ENCODE measurements at places on chromosomes 1 and 21.

DNA sequence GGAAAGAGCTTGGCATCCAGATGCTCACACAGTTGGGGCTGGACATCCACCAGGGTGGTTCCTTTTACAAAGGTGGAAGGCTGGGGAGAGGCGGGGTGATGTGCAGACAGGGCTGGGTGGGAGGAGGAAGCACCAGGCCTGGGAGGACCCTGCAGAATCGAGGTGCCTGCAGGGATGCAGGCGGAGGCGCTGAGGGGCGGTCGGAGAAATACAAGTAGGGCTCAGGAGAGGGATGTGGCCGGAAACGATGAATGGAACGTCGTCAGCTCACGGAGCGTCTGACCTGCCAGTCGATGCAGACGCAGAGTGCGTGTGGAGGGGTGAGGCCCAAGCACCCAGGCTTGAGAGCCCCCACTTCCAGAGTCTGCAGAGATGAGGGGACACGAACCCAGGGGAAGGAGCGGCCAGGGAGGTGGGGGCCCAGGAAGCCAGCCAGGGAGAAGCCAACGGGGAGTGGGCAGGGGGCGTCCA, 63.4 kb downstream of the TRIM11 start:
- DNase-seq: no peak

- no peak for DNase-seq
These were observed 39.8 kb upstream of the RGS8 start for GRCh38 chr1:182724215-182724614.

DNA sequence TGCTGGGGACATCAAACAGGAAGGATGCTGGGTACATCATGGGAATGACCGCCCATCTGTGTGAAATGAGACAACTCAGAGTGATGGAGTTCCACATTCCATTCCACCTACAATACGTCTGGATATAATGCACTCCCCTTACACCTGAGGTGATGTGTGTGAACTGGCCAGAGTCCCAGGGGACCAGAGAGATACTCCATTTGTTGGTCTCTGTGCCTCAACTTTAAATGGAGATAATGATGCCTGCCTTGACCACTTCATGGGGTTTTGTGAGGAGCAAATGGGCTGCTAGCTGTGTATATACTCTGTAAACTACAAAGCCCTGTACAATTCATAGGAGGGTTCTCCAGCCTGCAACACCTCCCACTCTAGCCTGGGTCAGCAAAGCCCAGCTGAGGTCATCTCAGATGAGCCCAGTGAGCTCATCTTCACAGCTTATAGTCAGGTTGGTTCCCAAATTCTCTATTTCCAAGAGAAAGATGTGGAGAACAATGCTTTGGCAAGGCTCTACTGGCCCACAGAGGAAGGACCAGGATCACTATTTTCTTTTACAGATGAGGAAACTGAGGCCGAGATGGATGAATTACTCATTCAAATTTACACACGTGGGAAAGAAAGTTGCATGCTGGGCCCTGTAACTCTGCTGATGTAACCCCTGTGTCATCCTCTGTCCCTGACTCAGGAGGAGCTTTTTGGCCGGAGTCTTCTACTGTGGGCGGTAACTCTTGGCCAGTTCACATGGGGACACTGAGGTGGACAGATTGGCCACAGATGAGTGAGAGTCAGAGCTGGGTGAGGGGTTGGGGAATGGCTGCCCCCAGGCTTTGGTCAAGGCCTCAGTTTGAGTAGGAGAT, 105.6 kb upstream of the GCLM start:
- peak; percentile 90 for DNase-seq

DNA sequence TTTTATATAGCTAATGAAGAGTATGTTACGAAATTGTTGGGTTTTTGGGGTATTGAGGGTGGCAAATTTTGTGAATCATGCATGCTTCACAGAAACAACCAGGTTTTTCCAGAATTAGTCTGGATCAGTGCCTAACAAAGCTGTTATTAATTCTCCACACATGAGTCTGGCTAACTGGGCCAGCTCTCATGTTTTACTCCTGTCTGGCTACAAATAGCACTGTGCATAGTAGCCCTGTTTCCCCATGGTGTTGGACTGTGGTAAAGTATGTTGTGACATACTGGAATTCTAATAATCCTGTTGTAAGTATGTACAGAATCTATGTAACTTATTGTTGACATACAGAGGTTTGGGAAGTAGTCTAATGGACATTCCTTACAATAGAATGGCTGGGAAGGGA, 35.8 kb downstream of the S100B start:
- no peak for DNase-seq

DNA sequence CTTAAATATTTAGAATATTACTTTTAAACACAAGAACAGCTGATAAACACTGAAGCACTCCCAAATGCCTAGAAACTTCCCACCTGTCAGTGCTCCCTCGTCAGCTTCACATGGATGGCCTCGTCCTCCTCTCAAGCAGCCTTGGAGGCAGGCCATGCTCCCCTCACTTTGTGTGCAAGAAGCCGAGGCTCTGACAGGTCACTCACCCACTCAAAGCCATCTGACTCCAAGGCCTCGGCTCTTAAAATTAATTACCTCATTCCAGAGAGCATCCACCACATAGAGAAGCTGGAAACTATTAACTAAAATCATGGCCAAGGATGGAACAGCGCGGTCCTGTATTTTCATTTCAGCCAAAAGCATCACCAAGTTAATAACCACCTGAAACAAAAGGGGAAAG, 17.8 kb downstream of the LBR start:
- no peak for DNase-seq

GRCh38 chr1:36183309-36183856, 27.4 kb downstream of the MAP7D1 start:
- no peak for DNase-seq

- no peak for DNase-seq
These were observed 219.7 kb upstream of the PLD5 start for GRCh38 chr1:242743983-242744780.

- no peak for DNase-seq
These were observed 88.5 kb upstream of the DEPDC1 start for GRCh38 chr1:68585351-68585750.

DNA sequence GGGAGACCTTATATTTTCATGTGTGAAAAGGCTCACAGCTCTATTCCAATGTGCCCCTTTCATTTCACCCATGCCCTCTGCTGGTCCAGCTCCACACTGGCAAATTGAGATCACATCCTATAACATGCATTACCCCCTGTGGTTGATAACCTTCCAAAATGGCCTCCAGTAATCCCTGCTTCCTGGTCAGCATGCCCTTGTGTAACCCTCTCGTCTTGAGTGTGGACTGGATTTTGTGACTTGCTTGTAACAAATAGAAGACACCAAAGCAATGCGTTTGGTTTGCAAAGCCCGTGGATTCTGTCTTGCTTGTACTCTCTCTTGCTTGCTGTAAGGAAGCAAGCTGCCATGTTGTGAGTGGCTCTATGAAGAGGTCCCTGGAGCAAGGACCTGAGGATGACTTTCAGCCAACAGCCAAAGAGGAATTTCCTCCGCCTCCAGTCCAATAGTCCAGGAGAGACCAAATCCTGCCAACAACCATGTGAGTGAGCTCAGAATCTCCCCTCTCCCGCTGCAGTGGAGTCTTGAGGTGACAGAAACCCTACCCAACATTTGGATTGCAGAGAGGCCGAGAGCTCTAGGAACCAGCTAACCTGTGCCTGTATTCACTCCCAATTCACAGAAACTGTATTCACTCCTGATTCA, 17.4 kb downstream of the KCNA10 start:
- DNase-seq: no peak

DNA sequence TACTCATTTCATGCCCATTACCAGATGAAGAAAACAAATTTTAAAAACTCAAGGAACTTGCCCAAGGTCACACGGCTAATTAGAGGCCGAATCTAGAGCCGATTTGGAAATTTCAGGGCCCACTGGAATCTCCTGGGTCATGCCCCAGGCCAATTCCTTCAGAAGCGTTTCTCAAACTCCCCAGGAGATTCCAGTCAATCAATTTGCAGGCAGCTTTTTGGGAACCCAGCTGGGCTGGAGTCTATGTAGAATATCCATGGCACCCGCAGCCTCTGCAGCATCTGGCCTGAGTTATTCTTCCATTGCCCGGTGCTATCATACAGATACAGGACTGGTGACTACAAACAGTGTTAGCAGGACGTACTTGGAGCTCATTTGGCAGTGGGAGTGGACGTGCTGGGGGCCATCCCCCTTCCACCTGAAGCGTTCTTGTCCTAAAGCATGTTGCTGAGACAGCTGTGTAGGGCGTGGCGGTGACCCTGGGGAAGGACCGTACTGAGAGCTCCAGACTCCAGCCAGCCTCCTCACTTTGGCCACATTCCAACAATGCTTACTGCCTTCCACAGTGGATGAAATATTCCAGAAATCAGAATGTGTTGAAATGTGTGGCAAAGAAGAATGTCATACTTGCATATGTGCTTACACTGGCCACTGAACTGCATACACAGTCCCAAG, 38.3 kb downstream of the ABCG1 start:
- no peak for DNase-seq

GRCh38 chr1:231924180-231924579, 297.6 kb downstream of the DISC1 start:
- DNase-seq: no peak

DNA sequence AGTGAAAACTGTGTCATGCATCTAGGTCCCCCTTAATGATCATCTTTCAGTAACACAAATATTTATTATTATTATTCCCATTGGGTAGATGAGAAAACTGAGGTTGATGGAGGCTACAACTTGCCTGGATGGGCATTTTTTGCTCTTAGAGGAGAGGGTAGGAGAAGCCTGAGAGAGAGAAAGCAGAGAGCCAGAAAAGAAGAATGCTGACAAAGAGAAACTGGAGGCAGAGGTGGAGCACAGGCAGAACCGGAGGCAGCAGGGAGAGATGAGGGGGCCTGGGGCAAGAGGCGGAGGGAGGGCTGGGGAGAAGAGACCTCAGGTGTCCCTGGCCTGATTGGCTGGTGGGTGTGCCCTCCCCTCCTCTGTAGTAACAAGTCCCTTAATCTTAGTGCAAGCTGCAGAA, 4.1 kb downstream of the BLACAT1 start:
- DNase-seq: no peak

- DNase-seq: no peak
These were observed 9.1 kb downstream of the EXO1 start for GRCh38 chr1:241857131-241857530.

DNA sequence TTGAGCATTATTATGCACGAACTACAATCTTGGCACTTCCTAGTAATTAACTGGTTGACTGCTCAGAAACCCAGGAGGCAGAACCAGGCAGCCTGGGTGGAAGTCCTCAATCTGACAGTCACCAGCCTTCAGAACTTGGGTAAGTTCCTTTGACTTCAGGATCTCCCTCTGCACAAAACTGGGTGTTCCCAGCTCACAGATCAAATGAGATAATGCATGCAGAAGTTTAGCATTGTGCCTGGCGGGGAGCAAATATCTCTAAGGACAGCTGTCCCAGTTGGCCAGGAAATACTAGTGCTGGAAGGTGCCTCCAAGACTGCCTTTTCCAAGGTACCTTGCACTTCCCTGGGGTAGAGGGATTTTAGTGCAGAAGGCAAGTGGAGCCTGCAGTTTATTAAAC, 294.8 kb downstream of the PCP4 start:
- DNase-seq: no peak

DNA sequence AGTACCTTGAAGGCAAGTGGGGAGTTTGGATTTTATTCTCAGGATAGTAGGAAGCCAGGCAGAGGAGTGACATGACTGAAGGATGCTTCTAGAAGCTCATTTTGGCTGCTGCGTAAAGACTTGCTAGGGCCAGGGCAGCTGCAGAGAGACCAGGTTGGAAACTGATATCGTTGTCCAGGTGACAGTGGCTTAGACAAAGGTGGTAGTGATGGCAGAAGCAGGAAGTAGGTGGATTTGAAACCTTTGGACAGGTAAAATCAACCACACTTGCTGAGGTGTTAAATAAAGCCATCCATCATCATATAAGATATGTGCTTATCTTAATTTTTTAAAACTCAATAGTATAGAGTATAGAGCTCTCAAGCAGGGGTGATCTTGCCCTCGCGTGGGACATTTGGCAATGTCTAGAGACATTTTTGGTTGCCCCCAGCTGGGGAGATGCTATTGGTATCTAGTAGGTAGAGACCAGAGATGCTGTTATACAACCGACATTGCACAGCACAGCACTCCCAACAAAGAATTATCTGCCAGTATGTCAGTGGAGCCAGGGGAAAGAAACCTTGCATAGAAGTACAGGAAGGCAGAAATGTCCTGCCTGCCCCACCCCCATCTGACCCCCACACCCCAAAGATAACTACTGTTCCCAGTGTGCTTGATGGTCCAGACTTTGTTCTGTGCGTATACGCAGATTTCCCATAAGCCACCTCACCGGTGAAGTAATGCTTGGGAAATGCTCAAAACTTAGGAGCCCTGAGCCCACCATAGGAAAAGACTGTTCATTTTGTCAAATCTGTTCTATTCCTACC, 31.1 kb downstream of the TMEM51 start:
- no peak for DNase-seq

- DNase-seq: no peak
These were observed 31.9 kb downstream of the RUSC1 start for GRCh38 chr1:155352631-155353030.

GRCh38 chr1:168893359-168893801, 164.4 kb upstream of the DPT start:
- DNase-seq: no peak

- DNase-seq: no peak
These were observed 167.1 kb upstream of the JUN start for GRCh38 chr1:58950897-58951296.

- peak; percentile 62 for DNase-seq
These were observed 310.6 kb downstream of the DISC1 start for GRCh38 chr1:231936983-231937775.

DNA sequence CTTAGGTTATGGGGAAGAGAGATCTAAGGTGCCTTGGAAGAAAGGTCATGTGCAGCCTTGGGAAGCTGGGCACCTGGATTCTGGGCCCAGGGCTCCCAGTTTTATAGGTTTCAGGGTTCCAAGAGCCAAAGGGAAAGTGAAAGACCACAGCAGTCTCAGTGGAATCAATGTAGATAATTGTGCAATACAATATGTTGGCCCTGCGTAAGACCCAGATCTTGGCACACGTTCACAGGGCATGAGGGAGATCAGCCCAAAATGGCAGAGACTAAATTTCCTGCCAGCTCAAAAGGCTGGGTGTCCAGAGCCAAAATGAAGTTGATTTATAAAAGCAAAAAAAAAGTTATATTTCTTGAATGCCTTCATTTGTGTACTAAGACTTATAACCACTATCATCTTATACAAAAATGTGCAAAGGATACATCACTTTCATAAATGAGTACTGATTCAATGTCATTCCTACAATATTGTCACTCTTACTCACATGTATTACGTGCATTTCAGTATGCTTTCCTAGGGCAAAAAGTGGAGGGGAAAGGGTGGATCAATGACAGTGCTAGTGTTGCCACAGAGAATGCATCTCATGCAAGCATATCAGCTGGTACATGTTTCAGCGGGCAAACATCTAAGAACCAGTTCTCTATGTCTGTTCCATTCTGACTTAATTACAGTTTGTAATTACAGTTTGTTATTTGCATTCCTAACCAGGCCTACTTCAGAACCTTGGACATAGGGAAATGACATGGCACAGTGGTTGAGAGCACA, 22.5 kb upstream of the NPL start:
- no peak for DNase-seq

All from erythroblast (primary cell).